ENCODE measurements at places on chromosomes 2 and 18.
A peak's percentile ranks its signal among the peaks of the same experiment; 100 is the strongest.

DNA sequence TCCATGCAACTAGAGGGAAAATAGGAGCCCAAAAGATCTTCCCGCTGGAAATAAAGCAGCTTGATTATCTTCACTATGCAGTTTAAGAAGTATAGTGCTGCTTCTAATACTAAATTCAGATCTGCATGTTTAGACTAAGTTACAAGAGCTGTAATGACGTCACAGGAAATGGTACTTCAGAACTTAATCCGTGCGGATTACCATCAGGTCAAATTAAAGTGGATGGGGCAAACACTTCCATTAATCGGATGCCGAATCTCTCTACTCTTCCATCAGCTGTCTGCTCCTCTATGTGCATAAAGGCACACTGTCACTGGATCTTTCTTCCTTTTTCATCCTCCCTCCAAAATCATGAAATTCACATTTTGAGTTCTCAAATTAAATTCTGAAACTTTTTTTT is 52.6 kb downstream of the TRAPPC12 start:
- no peak for DNase-seq

GRCh38 chr18:59655676-59656075 is 41.5 kb downstream of the CCBE1 start:
- DNase-seq = no peak

- DNase-seq = no peak
Observed at GRCh38 chr2:23850564-23851256, 76.2 kb downstream of the ATAD2B start.

DNA sequence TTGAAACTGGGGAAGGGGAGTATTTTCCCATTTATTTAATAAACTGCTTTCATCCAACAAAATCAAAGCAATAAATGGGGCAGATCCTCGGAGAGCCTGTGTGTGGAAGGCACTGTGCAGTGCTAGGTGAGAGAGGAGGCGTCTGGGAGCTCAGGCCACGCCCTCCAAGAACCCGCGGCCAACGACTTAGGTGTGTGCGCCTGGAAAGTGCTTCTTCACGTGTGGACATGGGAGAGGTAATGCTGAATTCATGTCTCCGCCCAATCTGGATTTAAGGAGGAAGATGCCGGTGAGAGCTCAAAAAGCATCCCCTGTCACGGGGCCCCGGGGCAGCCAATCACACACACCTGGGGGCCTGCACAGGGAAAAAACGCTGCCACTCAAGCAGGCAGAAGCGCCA is 77.4 kb downstream of the HDAC4 start:
- DNase-seq = no peak

DNA sequence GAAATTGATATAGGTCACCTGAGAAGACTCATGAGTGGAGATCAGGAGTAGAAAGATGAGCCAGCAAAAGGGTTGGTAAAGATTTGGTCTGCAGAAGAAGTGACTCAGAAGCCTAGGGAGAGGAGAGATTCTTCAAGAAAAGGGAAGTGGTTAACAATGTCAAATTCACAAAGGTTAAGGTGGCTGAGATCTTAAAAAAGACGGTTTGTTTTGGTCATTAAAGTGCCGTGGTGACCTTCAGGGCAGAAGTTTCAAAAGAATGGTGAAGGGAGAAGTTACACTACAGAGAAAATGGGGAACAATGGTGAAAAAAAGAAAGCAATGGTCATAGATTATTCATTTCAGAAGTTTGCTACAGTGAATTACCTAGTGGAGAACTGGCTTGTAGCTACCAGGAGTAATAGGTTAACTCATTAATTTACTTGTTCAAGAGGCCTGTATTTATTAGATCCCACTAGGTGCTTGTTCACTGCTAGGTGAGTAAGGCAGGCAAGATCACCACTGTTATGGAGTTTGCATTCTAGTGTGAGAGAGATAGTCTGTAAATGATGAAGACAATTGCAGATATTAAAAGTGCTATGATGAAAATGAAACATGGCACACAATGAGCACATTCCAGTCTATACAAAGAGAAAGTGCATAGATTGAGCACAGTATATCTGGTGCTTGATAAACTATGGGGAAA is 43.0 kb downstream of the FBXO48 start:
- no peak for DNase-seq

DNA sequence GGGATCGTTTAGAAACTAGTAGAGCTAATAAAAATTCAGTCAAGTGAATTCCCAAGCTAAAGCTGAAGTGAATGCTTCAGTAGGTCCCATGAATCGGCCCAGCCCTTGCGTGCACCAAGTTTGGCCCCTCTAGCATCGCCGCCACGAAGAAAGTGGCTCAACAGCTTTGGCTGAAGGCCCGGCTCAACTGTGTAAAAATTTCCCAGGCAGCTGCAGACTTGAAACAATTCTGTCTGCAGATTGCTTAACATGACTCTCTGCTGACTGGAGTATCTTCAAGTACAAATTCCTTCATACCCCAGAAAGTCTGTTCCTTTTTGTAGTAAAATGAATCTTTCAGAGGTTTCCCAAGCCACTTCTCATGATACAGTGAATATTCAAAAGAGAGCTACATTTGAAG is 32.7 kb downstream of the ALMS1 start:
- no peak for DNase-seq

GRCh38 chr2:74333175-74333574 is 10.0 kb downstream of the SLC4A5 start:
- DNase-seq = peak; percentile 36

DNA sequence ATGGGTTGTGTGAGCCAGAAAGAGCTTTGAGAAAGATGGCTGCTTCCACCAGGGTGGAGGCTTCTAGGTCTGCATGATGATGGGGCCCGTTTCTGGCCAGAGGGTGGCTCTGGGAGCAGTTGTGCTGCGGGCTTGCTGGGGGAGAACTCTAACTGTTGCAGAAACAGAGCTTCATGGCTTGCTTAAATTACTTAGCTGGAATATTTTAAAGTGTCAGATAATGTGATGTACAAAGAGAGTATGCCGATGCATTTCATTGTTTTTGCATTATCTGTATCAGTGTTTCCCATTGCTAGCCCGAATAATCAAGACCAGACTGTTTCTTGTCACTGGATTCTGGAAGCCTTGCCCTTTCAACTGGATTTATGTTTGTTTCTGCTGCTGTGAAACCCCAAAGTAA is 6.3 kb upstream of the DRC1 start:
- no peak for DNase-seq

DNA sequence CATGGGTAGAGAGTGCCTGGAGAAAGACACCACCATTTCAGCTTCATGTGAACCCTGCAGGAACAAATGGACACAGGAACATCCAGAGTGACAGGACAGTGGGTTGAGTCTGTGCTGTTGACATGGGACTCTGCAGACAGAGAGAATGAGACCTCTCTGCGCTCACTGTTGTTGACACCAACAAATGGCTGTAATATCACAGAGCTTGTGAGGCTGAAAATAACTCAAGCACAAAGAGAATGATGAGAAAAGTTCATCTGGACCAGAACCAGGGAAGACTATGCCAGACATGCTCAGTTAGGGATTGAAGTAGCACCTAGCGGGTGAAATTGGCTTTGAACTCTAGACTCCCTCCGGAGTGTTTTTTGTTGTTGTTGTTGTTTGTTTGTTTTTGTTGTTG is 37.0 kb upstream of the YWHAQ start:
- no peak for DNase-seq

- no peak for DNase-seq
Observed at GRCh38 chr2:220034426-220035130, 407.1 kb downstream of the SLC4A3 start.
